ENCODE measurements at places on chromosomes 7 and 10.
A peak's percentile ranks its signal among the peaks of the same experiment; 100 is the strongest.

- no peak for DNase-seq
Measured at GRCh38 chr7:3075441-3075840, 31.8 kb upstream of the CARD11 start.

- no peak for DNase-seq
Measured at GRCh38 chr7:134121632-134122139, 5.5 kb upstream of the LRGUK start.

GRCh38 chr10:10878963-10879362, 138.7 kb upstream of the CELF2 start:
- no peak for DNase-seq

- no peak for DNase-seq
Measured at GRCh38 chr7:249989-250388, 40.0 kb upstream of the FOXL3 start.

- no peak for DNase-seq
Measured at GRCh38 chr7:139748941-139749340, 28.9 kb downstream of the HIPK2 start.

DNA sequence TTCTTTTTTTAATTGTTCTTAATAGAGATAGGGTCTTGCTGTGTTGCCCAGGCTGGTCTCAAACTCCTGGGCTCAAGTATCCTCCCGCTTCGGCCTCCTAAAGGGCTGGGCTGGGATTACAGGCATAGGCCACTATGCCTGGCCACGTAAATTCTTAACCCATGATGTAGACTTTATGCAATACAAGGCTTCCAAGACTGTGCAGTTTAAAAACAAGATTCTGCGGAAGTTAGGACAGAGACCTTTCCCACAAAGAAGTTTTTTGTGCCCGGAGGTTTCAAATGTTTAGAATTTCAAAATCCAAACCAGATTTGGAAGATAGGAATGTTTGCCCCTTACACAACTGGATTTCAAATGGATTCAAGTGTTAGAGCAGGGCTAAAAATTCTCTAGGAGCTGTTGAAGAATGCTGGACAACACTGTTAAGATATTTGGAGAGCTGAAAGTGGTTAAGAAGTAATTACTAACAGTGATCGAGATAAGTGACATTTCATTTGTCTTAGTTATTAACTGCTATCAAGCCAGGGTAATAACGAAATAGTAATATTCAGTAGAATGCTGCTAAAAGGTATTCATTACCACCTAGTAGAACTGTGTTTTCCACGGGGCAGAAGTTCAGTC, 7.4 kb downstream of the APBB1IP start:
- no peak for DNase-seq

- no peak for DNase-seq
Measured at GRCh38 chr7:6170571-6171531, 101.6 kb downstream of the CYTH3 start.

- DNase-seq: no peak
Measured at GRCh38 chr7:96901822-96902445, 103.4 kb upstream of the DLX6 start.

DNA sequence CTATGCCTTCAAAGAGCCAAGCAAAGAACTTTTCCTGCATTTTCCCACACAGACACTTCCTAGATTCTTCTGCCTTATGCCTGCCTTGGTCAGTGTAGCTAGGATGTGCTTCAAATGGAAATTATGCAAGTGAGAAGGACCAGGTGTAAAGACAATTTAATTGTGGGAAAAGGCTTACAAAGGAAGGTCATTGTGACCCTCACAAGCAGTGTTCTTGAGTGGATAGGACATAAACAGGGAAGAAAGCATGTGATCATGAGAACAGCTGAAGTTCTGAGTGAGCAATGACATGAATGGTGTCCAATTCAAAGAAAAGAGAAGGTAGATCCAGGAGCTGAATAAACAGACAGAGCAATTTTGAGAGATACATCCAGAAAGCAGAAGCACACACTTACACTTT, 1.3 kb upstream of the PIP start:
- no peak for DNase-seq

GRCh38 chr10:90935581-90936275, 14.8 kb upstream of the ANKRD1 start:
- no peak for DNase-seq

DNA sequence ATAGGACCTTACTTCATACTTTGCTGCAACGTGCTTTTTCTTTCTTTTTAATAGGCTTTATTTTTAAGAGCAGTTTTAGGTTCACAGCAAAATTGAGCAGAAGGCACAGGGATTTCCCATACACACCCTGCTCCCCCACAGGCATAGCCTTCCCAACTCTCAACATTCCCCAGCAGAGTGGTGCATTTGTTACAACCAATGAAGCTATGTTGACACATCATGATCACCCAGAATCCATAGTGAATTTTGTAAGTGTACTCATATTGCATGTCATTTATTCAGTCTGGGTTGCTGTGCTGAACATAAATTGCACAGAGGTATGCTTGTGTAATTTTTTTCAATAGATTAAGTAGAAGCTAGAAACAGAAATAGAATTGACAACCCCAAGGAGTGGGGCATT, 327.3 kb downstream of the INHBA start:
- DNase-seq: no peak

DNA sequence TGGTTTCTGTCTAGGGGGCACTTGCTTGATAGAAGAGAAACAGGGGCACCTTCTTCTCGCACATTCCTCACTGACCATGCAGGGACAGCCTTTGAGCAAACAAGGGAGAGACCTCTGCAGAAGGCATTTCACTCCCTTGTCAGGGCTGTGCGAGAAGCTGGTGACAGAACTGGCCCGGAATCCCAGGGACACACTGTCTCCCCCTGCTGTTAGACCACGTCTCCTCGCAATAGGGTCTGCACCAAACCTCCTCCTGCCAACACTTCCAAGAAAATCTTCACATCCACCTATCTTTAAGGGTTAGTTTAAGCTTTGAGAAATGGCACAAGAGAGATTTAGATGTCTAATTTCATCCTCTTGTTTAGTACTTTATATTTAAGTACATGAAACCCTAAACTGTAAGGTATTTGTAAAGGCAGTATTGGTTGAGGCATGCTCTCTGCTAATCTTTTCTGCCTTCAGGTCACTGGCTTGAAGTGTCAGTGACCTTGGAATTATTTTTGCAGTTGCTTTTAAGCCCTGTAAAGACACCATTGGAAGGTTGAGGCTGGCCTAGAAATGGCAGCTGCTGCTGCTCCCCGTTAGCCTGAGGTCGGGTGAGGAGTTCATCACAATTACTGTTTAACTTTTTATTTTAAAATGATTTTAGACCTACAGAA, 37.0 kb downstream of the RBM20 start:
- peak; percentile 16 for DNase-seq

DNA sequence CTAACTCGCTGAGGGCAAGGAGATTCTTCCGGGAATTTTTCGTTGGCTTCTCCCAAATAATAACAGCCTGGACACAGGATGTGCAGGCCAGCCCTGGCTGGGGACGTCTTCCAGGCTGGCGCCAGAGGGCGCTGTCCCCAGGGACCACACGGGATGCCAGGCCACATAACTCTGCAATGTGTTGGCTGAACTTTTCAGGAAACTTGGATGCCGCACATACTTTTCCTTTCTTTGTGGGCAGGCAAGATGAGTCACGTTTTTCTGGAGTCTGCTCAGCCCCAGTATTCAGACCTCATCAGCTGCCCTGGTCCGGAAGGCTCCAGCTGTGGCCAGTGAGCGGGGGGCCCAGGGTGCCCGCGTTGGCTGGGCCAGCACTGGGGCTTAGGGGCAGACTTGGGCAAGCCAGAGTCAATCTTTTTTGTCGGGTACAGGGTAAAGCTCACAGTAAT, 122.7 kb downstream of the PRKAG2 start:
- DNase-seq: no peak

DNA sequence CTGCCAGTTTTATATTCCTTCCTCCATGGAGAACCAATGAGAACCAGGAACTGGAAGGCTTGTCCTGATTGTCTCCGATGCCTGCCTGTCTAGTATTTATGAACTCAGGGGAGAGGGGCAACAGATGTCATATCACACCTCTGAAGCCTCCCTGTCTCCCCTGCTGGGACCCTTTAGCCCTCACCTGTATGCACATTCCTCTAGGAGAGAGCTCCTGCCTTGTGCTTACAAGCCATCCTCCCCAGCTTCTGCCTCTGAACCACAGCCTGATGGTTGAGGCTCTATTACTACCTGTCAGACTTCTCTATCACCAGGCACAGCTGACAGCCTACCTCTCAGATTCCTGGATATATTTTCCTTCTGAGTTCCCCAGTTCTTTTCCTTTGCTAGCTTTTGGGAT, 5.9 kb upstream of the FAM131B start:
- no peak for DNase-seq

- DNase-seq: no peak
Measured at GRCh38 chr7:48337781-48338180, 166.5 kb downstream of the ABCA13 start.

All from CD8-positive, alpha-beta memory T cell (primary cell).